SHP77 (cell line): ENCODE measurements at places on chromosomes 1 and 21.

DNA sequence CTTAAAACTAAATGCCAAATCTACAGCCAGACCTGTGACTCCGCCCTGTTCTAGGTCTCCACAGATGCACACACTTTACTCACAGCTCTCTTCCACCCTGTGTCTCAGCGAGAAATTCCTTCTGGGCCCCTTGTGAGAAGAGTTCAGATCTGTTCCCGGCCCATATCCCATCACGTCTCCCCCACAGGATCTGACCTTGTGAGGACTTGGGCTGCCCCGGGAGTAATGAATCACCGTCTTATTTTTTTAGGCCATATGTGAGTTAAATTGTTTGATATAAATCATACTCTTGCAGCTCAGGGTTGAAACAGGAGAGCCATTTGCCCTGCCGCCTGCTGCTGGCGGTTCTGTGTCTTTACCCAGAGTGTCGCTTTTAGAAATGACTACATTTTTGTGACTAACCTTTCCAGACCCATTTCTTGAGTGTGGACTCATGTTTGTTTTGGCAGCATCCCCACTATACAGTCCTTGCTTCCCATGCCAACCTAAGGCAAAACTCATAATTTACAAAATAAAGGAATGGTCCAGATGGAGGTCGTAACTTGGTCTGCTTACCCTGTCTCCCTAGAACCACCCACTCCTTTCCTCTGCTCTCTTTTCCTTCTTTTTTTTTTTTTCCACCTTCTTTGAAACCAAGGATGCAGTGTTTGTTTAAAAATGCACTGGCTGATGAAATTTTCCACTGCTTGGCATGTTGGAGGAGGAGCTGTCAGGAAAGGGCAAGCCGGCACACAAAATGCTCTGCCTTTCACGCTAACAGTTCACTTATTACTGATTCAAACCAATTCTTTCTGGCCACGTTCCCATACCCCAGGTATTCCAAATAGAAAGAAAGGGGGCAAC is 98.0 kb upstream of the C1orf105 start:
- peak; percentile 45 for DNase-seq

- no peak for DNase-seq
These were observed 8.4 kb downstream of the RPS6KA1 start for GRCh38 chr1:26537951-26538352.

GRCh38 chr1:67705735-67706453 is 20.9 kb downstream of the GADD45A start:
- no peak for DNase-seq

DNA sequence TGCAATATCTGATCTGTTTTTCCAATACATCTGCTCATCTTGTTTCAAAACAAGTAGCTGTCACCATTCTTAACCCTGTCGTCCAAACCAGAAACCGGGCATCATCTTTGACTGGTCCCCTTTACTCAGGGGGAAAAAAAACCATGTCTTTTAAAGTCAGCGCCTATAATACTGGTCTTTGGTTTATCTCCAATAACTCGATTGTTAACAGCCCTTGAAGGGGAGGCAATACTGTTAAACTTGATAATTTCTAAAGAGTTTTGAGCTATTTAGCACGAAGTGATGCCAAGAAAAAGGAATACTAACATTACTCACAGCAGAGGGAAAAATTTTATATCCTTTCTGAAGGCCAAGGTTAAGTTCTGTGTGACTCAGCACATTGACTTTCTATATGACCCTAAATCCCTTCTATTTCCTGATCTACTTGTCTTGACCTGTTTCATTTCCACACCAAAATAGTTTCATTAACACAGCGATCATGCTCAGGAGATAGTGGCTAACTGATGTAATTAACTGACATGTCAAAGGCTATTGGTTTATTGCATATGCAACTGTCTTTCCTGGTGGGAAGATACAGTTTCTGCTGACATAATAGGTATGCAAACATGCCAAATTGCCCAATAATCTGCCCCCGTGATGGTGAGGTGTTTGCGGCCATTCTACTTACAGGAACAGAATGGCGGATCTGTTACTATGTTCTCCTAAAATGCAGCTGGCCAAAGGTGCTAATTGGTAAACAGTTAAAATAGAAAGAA is 59.1 kb downstream of the NFIA start:
- peak; percentile 72 for DNase-seq

DNA sequence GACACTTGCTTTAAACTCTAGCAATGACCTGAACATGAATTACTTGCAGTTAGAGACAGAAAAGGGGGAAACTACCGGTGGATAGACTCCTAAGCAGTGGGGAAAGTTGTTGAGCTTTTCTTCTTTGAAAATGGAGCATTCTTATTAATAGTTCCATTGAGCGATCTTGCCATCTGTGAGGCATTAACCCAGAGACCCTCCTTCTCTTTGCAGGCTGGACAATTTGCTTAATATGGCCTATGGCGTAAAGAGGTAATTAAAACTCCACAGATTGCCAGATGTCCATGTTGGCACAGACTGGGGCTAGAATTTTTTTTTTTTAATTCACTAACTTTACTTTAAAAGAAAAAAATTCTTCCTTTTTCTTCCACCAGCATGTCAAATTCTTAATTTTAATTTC is 88.5 kb downstream of the ELAVL4 start:
- no peak for DNase-seq

- DNase-seq, result peak; percentile 18
These were observed 39.1 kb downstream of the SPSB1 start for GRCh38 chr1:9331558-9332346.

DNA sequence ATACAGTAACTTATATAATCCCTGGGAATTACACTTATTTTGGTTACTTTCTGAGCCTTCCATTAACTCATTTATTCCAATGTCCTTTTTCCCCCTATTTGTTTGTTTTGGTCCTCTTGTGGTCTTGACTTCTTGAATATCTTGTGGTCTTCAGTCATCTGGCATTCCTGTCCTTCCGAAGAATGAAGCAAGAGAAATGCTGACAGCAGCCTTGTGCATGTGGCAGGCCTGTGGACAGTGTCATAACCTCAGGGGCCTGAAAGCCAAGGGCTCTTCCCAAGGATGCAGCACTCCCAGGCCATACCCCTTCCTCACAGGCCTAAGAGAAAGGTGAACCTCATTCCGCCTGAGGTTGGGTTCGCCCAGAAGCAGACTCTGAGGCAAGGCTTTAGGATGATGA is 470.2 kb downstream of the DISC1 start:
- DNase-seq, result no peak

GRCh38 chr1:197761654-197762053 is 13.6 kb downstream of the DENND1B start:
- DNase-seq, result no peak

DNA sequence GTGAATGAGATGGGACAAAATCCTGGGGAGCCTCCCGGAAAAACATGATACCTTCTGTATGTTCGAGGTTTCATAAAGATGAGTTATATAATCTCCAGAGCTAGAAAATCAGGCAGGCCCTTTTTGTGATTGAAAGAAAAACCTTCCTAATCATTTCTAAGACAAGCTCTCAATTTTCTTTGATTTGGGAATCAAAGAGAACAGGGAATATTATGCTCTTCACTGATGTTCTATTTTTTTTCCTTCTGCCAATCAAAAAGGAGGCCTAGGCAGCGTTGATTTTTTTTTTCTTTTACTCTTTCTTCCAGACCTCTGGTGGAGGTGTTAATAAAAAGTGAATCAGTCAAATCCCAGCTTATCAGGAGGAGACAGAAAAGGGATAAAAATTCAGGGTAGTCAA is 34.5 kb downstream of the DIRAS3 start:
- no peak for DNase-seq

GRCh38 chr1:18352636-18353265 is 128.0 kb upstream of the KLHDC7A start:
- no peak for DNase-seq

DNA sequence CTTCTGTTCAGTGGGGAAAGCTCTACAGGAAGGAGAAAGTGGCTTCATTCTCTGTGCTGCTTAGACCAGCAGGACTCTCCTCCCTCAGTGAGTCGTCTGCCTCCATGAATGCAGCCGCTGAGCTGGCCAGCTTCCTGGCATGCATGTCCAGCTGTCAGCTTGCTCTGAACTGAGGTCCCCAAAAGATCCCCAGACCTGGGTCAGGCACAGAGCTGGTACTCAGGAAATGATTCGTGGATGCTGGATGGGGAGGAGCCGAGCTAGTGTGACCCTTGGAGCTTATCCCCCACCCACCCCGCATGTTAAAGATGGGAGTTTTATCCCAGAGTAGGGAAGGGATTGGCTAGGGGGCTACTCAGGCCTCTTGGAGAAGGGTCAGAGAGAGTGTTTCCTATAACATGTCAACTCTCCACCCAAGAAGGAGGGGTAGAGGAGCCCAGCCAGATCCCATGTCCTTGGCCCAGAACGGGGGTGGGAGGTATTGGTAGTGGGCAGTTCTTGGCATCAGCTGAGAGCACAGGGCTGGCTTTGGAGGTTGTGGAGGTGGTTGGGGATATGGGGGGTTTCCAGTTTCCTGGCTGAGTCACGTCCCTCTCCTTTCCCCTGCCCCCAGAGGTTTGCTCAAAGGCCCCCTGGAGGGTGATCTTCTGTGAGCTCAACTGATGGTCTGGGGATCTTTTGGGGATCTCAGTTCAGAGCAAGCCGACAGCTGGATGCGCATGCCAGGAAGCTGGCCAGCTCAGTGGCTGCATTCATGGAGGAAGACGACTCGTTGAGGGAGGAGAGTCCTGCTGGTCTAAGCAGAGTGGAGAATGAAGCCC is 110.1 kb downstream of the FOXD2 start:
- no peak for DNase-seq

GRCh38 chr1:220908757-220909156 is 29.5 kb downstream of the HLX start:
- no peak for DNase-seq

DNA sequence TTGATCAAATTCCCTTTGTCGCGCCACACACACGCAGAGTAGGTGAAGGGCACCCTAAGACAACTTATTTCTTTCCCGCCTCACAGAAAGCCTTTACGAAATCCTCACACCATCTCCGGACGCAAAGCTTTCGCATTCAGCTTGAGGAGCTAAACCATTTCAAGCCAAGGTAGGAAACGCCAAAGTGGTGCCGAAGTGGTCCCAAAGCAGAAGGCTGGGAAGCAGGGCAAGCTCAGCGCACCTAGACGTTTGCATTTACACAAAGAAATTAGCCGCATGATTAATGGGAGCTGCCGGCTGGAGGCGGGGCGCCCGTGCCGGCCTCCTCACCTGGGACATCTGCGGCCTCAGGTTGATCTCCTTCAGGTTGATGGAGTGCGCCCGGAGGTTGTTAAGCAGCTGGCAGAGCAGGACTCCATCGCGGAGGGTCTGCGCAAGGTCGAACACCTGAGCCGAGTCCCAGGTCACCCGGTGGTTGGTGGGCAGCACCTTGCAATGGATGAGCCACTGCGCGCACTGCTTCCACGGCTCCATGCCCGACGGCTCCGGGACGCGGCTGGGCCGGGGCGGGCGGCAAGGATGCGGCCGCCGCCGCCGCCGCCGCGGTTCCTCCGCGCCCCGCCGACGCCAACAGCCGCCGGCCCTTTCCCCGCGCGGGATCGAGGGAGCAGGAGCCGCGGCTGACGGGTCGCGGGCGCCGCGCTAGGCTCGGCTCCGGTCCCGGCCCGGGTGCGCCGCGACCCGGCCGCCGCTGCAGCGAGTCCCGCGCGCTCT is 457 bp downstream of the VAV3 start:
- no peak for DNase-seq

DNA sequence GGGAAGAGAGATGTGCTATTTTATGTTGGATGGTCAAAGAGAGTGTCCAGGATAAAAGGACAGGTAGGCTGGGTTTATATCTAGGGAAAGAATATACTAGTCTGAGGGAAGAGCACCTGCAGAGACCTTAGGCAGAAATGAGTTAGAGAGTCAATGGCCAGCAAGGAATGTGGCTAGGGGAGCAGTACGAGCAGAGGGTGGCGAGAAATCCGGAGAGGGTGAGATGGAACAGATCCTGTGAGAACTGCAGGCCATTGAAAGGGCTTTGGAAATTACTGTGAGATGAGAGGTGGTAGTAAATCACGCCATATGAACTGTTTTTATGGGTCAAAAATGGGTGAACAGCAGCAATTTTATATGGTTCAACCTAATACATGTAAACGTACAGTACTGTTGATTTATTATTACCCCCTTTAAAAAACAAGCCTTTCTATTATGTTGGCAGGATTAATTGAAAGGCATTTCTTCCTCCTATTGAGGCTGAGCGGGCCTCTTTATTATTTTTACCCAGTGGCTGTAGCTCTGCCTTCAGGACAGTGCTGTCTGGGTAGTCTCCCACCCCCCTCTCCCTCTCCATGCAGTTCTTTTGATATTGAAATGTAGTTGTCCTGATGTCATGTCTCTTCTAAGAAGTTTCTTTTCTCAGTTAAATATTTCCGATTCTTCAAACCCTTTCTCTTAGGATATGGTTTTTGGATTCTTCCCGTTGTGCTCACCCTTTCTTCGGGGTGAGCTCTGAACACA is 75.2 kb upstream of the CD1D start:
- DNase-seq, result no peak

- DNase-seq, result no peak
These were observed 21.8 kb upstream of the RIMKLA start for GRCh38 chr1:42358791-42359190.

DNA sequence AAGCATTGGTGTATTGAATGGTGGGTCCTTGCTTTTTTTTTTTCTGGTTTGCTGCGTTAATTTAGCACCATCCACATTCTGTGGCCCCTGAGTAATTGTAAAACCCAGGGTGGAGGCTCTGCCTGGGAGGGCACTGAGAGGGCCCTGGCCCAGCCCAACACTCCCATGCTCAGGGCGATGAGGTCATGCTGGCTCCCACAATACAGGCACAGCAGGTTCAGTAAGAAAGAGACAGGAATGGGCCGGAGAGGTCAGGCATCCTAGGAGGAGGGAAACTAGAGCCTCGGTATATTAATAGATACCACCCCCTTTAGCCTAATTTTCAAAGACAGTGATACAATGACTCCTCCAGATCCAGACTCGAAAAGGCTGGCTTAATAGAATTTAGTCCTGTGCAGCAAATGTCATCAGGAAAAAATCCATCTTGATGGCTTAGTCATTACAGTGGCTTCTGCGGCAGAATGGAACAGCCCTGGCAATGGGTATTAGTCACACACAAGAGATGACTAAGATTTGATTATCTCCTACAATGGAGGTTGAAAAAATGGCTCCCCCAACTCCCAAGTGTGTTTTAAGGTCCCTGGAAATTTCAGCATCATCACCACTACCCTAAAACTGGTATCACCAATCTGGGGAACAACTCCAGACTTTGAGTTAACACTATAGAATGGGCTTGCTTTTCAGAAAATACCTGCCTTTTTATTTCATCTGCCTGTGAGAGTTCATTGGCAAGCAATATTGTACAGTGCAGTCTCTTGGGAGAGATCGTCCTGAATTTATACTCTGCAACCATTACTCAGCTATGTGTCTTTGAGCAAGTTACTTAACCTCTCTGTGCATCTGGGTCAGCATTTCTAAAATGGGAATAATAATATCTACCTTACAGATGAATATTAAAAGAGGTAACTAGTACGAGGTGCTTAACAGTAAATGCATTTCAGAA is 43.9 kb upstream of the LYST start:
- no peak for DNase-seq

DNA sequence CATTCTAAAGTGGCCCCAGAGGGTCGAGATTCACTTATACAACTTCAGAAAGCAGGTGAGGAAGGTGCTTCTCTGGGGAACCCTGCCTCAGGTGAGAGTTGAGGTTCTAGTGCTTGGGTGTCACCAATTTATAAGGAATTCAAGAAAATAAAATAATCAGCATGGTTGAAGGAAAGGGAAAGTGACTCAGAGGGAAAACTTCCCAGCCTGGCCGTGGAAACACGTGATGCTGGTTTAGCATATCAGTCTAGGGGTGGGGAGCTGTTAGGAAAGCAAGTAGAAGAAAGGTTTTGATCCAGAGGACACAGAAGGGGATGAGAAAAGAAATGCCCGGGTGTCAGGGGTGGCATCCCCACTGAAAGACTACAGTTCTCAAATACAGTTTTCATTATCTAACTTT is 37.7 kb upstream of the TMEM125 start:
- DNase-seq, result no peak
